MCF 10A (cell line): ENCODE measurements at places on chromosomes 6 and 20. TPM values are rescaled to one million over a fixed set of nuclear protein-coding genes. Genes with fewer than 3 reads are reported as not detected.

RSPH9 gene
- not detected in 2 replicates for total RNA-seq

GMNN gene
- 12.5 and 22.4 TPM in 2 replicates for total RNA-seq

SNX5 gene
- 108 and 170 TPM in 2 replicates for total RNA-seq

WFDC12 gene
- not detected in 2 replicates for total RNA-seq
